ENCODE measurements at places on chromosomes 11 and 22. TPM values are rescaled to one million over a fixed set of nuclear protein-coding genes. Genes with fewer than 3 reads are reported as not detected.

TNNT3 gene
- not detected for total RNA-seq

APOL3 gene
- 14.0 TPM for total RNA-seq

SLC25A18 gene
- total RNA-seq: 0.09 TPM

SLC22A25 gene
- total RNA-seq: not detected

NLRP6 gene
- total RNA-seq: not detected

NNMT gene
- 1,567 TPM for total RNA-seq

LDHA gene
- total RNA-seq: 711 TPM

MYOD1 gene
- total RNA-seq: not detected

NEFH gene
- 0.09 TPM for total RNA-seq

PRR33 gene
- not detected for total RNA-seq

CHADL gene
- 1.8 TPM for total RNA-seq

CCDC15 gene
- total RNA-seq: 0.65 TPM

KCNQ1 gene
- total RNA-seq: not detected

RASSF10 gene
- not detected for total RNA-seq

SERPING1 gene
- total RNA-seq: 10.8 TPM

KRTAP5-11 gene
- total RNA-seq: not detected

SUSD2 gene
- 2.8 TPM for total RNA-seq

All from smooth muscle cell of bladder (primary cell).